ENCODE measurements at places on chromosomes 16 and 17. TPM values are rescaled to one million over a fixed set of nuclear protein-coding genes. Genes with fewer than 3 reads are reported as not detected.

AARSD1 gene
- 3.0 TPM for total RNA-seq

AANAT gene
- total RNA-seq: not detected

GRCh38 chr16:10554569-10554968, 25.8 kb downstream of the EMP2 start:
- no peaks in the 10 kb centered on the region for H3K36me3 ChIP-seq
- DNase-seq: no peak
- no peaks in the 10 kb centered on the region for H3K27me3 ChIP-seq
- H3K4me3 ChIP-seq: no peak overlapping the region

GRCh38 chr16:13552062-13552959, 367.6 kb upstream of the ERCC4 start:
- no peak overlapping the region for H3K27ac ChIP-seq
- no peaks in the 10 kb centered on the region for H3K4me1 ChIP-seq
- no peaks in the 10 kb centered on the region for H3K27me3 ChIP-seq
- H3K4me3 ChIP-seq: no peak overlapping the region
- no peak for DNase-seq

- peak; percentile 67 for DNase-seq
- H3K36me3 ChIP-seq: no peaks in the 10 kb centered on the region
- H3K4me1 ChIP-seq: peaks cover 8% of the 10 kb centered on the region
- peak within 1 kb of the TSS; percentile 60 for H3K27ac ChIP-seq
Observed at GRCh38 chr16:30382111-30382881, at the start of gene SEPTIN1. TSS of gene SEPTIN1 (minus strand) at chr16:30382561. CDS start at chr16:30382542, 19 bp downstream.

DNA sequence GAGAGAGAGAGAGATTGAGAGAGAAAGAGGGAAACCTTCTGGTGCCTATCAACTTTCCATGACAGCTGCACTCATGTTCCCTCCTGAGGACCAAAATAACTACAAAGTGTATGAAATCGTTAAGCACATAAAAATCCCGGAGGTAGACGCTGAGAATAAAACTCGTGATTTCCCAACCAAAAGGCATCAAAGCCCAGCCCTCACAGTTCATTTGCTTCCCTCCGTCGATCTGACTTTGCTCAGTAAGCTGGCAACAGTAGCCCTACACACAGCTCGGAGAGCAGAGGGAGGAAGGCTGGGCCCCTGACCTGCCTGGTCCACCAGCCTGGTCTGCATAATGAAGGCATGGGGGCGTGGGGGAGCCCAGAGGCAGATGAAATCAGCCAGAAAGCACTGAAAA, 273.9 kb upstream of the ZFHX3 start:
- H3K4me3 ChIP-seq: no peak overlapping the region
- H3K27me3 ChIP-seq: no peaks in the 10 kb centered on the region
- no peaks in the 10 kb centered on the region for H3K36me3 ChIP-seq
- H3K27ac ChIP-seq: no peak overlapping the region
- DNase-seq: no peak

DNA sequence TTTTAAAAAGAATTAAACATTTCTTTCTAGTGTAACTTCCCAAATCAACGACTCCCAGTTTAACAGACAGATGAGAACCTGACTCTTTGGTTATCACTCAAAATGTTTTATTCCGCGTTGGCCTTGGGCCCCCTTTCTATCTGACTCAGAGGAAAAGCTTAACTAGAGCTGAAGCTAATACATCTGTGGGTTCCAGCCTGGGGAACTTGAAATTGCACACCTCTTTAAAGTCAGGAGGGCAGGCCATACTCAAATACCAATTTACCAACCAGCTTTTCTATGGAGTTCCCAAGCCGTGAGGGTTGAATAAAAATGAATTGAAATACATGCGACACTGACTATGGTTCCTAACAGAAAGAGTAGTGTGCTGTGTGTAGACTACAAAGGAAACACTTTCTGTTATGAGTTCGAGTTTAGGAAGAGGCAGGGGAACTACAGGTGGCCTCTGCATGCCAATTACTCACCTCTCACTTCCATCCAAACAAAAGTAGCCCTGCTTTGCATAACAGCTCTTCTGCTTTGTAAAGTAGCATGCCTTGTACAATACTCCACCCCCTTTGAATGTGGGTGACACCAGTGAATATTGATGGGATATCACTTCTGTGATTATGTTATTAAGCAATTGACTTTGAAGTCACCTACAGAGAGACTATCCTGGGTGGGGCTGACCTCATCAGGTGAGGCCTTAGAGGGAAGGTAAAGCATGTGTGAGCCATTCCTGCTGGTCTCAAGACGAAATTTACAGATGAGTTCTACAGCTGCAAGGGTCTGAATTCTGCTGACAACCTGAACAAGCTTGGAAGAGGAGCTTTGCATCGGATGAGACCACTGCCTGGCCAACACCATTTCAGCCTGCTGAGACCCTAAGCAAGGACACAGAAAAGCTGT, 92.1 kb downstream of the WDR59 start:
- H3K27me3 ChIP-seq: no peaks in the 10 kb centered on the region
- H3K27ac ChIP-seq: no peak overlapping the region
- H3K4me1 ChIP-seq: no peaks in the 10 kb centered on the region
- DNase-seq: no peak
